ENCODE measurements at places on chromosomes 6 and 20.

DNA sequence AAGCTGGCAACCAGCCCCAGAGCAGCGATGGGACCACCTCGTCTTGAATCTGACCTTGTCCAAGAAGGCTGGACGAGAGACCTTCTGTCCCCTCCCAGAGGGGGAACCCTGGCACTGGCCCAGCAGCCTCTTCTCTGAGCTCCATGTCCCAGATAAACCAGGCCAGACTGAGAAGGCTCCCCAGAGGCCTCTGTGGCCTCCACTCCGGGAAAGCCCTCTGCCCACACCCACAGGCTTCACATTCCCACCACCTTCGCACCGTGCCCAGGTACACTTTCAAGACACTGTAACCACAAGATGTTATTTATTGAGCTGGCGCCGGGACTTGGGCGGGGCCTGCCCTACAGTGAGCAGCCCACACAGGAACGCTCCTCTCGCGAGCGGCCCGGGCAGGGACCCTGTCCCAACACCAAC, 33.2 kb downstream of the ADA start:
- no peak for DNase-seq

GRCh38 chr20:62970307-62971210, 18.1 kb downstream of the SLC17A9 start:
- no peak for DNase-seq

DNA sequence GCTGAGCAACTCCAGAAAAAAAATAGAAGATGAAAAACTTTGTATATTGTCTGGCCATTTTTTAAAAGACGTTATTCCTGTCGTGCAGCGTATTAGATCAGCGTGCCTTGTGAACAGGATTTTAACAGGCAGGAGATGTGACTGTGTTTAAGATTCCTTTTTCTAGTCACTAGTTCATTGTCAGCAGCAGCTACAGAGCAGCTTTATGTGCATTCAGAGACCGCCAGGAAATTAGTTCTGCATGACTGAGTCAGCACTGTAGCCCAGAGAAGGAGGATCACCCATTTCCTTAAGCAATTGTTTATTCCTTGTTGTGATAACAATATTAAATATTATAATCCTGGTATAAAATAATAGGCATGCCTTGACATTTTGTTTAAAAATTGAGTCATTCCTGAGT, 75.4 kb upstream of the ADGRB3 start:
- peak; percentile 87 for DNase-seq

- DNase-seq, result no peak
Measured at GRCh38 chr6:89084954-89085353, 4.4 kb downstream of the PNRC1 start.

DNA sequence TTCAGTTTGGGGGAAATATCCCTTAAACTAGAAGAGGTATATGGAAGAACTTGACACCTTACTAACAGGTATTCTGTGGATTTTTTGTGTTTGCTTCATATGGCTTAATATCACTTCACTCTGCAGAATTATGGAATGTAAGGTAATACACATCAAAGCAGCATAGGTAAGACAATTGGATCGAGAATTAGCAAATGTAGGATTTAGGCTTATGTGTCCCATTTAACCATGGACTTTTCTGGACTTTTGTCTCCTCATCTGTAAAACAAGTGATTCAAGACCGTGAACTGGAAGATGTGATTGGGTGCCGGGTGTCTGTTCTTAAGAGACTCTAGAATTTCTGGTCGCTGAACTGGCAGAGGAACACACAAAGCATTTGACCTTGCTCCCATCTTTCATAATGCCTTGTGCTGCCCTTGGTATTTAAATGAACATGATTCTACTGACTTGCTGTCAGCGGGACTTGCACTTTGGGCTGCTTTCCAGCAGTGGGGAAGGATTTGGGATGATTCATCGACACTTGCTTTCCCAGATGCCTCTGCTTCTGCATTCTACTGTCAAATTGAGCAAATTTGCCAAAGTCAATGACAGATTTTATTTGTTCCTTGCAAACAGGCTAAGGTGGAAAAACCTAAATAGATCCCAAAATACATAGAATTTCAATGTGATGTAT, 199.8 kb downstream of the PLCB1 start:
- peak; percentile 85 for DNase-seq

DNA sequence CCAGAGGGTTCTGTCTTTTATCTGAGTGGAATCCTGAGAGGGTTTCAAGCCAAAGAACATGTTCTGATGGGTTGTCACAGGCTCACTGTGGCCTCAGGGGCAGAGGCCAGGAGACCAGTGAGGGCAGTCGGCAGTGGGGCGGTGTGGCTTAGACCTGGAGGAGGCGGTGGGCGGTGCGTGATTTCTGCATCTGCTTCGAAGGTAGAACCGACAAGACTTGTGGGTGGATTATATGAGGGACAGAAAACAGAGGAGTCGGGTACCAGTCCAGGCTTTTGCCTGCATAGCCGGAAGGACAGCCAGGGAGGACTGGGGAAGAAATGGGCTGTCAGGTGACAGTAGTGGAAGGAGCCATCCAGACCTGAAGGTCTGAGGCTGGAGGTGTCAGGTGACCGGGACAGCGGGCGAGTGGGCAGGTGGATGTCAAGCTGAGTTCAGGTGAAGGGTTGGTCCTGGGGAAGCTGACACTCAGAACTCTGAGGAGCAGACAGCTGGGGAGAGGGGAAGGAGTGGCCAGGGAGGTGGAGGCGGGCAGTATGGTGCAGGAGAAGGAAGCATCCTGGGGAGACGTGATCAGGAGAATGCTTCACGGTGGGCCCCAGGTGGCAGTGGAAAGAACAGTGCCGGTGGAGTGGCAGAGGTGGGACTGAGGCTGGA, 3.1 kb downstream of the CTSZ start:
- DNase-seq, result no peak

GRCh38 chr6:132780770-132781371, 17.6 kb downstream of the SLC18B1 start:
- DNase-seq, result no peak

GRCh38 chr20:34526466-34526865, 10.2 kb downstream of the DYNLRB1 start:
- DNase-seq, result no peak

- DNase-seq, result no peak
Measured at GRCh38 chr6:52022675-52023074, 64.7 kb downstream of the PKHD1 start.

DNA sequence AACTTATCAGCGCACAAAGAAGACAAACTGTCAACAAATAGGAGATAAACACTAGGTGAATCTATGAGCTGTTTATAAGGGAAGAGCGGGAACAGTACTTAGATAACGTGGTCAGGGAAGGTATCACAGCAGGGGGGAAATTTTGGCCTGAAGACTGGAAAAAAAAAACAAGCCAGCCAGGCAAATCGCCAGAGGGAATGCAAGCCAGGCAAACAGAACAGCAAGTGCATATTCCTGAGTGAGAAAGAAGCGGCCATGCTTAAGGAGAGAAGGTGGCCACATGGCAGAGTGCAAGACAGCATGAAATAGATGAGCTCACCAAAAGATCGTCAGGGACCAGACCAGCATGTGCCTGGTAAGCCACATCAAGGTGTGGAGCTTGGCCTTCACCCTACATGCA, 466.5 kb upstream of the ARID1B start:
- no peak for DNase-seq

DNA sequence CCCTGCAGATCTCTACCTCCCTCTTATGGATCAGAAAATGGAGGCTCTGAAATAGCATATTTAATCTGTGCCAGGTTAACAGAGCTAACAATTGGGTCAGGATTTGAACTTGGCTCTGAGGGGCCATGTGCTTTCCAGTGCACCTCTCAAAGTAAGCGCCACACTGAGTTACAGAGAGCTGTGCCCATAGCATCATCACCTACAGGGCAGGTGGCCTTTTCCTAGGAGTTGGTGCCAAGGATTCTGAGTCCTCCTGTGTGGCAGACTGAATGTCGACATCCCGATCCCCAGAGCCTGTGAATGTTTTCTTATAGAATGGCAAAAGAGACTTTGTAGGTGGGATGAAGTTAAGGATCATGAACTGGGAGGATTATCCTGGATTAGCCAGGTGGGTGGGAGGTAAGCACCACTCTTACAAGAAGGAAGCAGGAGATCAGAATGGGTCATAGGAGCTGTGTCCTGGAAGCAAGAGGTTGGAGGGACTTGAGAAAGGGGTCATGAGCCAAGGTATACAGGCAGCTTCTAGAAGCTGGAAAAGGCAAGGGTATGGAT, 68.0 kb upstream of the TBC1D7 start:
- no peak for DNase-seq

DNA sequence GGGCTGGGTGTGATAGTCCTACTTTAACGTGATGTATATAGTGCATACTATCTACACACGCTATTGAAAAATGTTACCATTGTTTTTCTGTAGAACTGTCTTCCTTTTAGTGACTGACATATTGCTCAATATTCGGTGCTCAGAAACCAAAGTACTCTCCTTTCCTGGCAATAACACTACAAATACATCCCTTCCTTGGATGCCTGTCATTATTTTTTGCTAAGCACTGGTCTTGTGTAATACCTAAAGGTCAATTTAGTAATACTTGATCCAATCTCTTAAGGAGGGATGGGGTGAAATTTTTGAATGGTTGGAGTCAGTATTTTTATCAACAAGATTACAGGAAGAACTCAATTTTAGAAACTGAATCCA, 23.9 kb downstream of the CNR1 start:
- no peak for DNase-seq

GRCh38 chr20:62215991-62216635, 4.0 kb downstream of the HRH3 start:
- DNase-seq, result no peak

- DNase-seq, result no peak
Measured at GRCh38 chr6:109304284-109305015, 77.8 kb downstream of the CD164 start.

- DNase-seq, result no peak
Measured at GRCh38 chr6:131139599-131139998, 4.3 kb downstream of the AKAP7 start.

- DNase-seq, result no peak
Measured at GRCh38 chr6:30207619-30208295, 5.4 kb downstream of the TRIM26 start.

DNA sequence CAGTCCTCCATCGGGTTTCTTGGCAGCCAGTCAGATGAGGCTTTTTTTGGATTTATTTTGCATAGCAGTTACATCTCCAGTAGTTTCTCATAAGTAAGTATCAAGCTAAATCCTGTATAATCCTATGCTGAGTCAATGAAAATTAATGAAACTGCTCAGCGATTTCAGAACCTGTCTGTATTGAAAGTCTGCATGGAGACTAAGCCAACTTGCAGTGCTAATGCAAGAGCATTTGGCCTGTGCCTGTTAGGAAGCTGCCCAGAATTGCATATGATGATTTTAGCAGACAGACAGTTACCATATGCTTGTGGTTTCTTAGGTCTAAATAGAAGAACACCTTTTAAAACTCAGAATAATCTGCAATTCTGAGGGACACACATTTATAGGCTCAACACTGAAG, 25.2 kb upstream of the LRRN4 start:
- DNase-seq, result no peak

DNA sequence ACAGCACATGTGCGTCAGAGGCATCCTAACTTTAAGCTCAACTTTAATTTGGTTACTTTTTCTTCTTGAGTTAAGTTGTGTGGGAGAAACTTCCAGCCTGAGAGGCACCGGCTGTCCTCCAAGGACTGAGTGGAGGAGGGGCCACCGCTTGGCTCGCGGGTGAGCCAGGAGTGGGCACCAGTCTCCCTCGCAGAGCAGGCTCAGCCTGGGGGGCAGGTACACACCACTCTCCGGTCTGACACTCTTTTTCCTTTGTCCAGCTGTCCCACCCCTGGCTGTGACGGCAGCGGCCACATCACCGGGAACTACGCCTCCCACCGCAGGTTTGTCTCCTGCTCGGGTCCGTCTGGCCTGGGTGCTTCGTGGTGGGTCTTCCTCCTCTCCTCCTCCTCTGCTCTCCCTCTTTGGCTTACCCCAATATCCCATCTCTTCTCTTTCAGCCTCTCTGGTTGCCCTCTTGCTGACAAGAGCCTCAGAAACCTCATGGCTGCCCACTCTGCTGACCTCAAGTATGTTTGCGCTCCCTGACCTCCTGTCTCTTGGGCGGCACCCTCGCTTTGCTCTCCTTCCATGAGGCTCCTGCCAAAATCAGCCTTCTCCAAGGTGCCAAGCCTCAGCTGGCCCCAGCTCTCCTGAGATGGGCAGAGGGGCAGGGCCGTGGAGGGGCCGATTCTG, 32.6 kb upstream of the PCMTD2 start:
- no peak for DNase-seq

DNA sequence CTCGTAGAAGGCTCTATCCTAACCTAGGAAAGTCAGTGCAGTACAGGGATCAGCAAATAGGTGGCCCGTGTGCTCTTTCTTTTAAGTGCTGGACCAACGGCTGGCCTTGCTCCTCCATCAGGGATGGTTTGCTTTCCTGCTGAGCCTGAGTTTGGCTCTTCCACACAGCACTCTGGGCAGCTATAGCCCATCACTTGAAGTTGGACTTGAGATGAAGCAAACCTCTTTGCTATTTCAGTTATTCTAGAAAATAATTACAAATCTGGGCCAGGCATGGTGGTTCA, 66.9 kb upstream of the KCNK16 start:
- DNase-seq, result peak; percentile 49

- no peak for DNase-seq
Measured at GRCh38 chr6:118146584-118146983, 239.5 kb downstream of the SLC35F1 start.

- no peak for DNase-seq
Measured at GRCh38 chr6:30799210-30799609, 54.9 kb upstream of the IER3 start.

DNA sequence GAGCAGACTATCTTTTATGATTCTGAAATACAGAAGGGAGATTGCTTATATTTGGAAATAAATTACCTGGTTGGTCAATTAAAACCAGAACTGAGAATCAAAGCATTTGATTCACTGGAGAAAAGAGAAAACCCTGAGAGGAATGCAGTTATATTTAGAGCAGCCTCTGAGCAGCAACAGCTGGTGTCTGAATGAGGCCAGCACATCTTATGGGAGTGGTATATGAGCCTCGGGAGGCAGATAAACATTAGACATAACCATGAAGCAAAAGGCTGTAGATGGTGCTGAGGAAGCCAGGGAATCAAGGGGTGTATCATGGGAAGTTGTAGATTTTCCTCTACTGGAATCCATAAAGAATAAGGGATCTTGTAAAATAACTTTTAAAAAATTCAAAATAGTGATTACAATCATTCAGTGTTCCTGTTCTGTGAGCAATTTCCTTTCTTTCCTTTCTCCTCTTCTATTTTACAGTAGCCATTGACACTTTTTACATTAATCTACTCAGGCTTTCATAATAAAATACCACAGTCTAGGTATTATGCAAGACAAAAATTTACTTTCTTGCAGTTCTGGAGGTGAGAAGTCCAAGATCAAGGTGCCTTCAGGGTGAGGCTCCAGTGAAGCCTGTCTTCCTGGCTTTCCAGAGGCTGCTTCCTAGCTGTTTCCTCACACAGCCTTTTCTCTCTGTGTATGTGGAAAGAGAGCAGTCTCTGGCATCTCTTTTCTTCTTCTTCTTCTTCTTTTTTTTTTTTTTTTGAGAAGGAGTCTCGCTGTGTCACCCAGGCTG, 32.8 kb upstream of the ENPP5 start:
- DNase-seq, result no peak
